ENCODE measurements at places on chromosomes 3 and 15. TPM values are rescaled to one million over a fixed set of nuclear protein-coding genes. Genes with fewer than 3 reads are reported as not detected.

TF gene
- not detected for total RNA-seq

EPHB1 gene
- total RNA-seq: 0.56 TPM

DRD3 gene
- not detected for total RNA-seq

ZNF80 gene
- not detected for total RNA-seq

CADPS gene
- 0.85 TPM for total RNA-seq

COLQ gene
- total RNA-seq: under 0.01 TPM

SEMA6D gene
- total RNA-seq: 9.9 TPM

AADACL2 gene
- total RNA-seq: not detected

A4GNT gene
- total RNA-seq: not detected

NRROS gene
- total RNA-seq: 0.58 TPM

SPATA12 gene
- not detected for total RNA-seq

PAQR5 gene
- 0.58 TPM for total RNA-seq

MUC20 gene
- 0.38 TPM for total RNA-seq

TAGLN3 gene
- total RNA-seq: 0.85 TPM

TMEM207 gene
- total RNA-seq: not detected

CTXN2 gene
- total RNA-seq: not detected

PAK6 gene
- total RNA-seq: 0.56 TPM

MCTP2 gene
- total RNA-seq: 0.58 TPM

GNAT1 gene
- total RNA-seq: not detected

SPSB4 gene
- not detected for total RNA-seq

HEXA gene
- 22.6 TPM for total RNA-seq

TRIM42 gene
- not detected for total RNA-seq

GOLGA8T gene
- 0.28 TPM for total RNA-seq

DMXL2 gene
- 28.5 TPM for total RNA-seq

TEX9 gene
- 8.7 TPM for total RNA-seq

KCTD6 gene
- total RNA-seq: 8.7 TPM

TGM4 gene
- not detected for total RNA-seq

TM4SF18 gene
- total RNA-seq: 0.56 TPM

NXPE3 gene
- total RNA-seq: 25.1 TPM

GPR87 gene
- under 0.01 TPM for total RNA-seq

ROPN1 gene
- not detected for total RNA-seq

ALPK3 gene
- total RNA-seq: 3.3 TPM

TGFBR2 gene
- total RNA-seq: 113 TPM

TMC3 gene
- total RNA-seq: 3.9 TPM

TRH gene
- total RNA-seq: under 0.01 TPM

MED12L gene
- total RNA-seq: 0.28 TPM

SKOR1 gene
- under 0.01 TPM for total RNA-seq

ETV5 gene
- total RNA-seq: 30.2 TPM

ATP13A5 gene
- total RNA-seq: not detected

ALDH1A3 gene
- total RNA-seq: 287 TPM

DZIP1L gene
- 22.0 TPM for total RNA-seq

PAQR9 gene
- total RNA-seq: 0.19 TPM

GOLGA6L1 gene
- not detected for total RNA-seq

RYK gene
- total RNA-seq: 137 TPM

CCR8 gene
- total RNA-seq: not detected

COL8A1 gene
- total RNA-seq: 248 TPM

ARPP21 gene
- 6.5 TPM for total RNA-seq

POPDC2 gene
- 0.56 TPM for total RNA-seq

Data from regular cardiac myocyte (primary cell).